Fibroblast of the aortic adventitia (primary cell): ENCODE measurements at places on chromosomes 2 and 18.
A peak's percentile ranks its signal among the peaks of the same experiment; 100 is the strongest.

GRCh38 chr2:241859436-241860183, 916 bp upstream of the PDCD1 start:
- peak; percentile 48 for DNase-seq

GRCh38 chr2:178865146-178865936, 58.1 kb upstream of the TTN start:
- DNase-seq = peak; percentile 49

DNA sequence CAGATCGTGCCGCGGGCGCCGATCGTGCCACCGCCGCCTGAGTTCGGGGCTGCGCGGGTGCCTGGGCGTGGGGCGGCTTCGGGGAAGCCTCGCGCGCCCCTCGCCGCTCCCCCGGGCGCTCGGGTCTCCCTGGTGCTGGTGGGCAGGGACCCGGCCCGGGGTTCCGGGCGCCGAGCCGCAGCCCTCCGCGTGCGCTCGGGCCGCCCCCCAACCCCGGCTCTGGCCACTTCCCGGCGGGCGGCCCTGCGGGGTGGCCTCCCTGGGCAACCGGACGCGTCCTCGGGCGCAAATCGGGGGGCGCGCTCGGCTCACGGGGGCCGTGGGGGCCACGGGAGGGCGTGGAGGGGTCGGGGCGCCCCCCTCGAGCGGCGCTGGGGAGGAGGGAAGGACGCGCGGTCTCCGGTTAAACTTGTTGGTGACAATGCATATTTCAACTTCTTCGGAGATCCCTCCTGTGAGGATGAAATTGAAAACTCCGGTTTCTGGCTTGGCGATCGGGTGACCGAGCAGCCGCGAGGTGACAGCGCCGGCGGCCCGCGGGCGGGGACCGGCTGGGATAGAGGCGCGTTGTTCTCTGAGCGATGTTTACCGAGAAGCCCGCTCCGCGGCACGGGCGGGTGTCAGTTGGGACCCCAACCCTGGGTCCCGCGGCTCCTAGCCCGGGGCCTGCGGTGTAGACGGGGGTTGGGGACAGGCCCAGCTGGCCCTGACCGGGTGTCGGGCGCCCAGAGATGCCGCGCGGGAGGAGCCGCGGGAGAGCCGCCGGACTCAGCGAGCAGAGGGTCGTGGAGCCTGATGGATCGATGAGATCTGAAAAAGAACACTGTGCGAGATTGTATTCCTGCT, 676 bp downstream of the SH3BP4 start:
- no peak for DNase-seq

DNA sequence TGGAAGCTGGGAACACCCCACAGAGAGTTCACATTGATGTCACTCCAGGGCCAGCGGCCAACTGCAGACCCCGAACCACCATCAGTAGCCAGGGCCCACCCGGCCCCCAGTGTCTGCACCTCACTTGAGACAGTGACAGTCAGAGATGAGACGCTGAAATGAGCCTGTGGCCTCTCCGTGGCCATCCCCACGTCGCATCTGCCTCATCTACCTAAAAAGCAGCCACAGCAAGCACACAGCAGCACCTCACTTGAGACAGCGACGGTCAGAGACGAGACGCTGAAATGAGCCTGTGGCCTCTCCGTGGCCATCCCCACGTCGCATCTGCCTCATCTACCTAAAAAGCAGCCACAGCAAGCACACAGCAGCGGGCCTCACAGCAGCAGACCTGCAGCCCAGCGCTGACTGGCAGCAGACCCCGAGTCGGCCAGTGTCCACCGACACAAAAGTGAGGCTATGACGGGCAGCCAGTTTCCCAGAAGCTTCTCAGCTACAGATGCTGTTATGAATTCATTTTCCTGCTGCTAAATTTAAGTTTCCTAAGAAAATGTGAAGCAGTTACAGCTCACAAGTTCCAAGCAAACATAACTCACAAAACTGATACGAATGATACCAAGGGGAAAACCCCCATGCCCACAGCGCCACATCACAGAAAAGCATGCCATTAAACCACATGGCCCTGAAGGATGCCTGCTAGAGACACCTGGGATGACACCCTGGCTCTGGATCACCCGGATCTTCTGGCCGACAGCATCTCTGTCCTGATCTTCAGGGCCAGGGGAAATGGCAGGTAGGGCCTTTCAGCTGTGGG, 27.7 kb downstream of the SNORC start:
- no peak for DNase-seq

GRCh38 chr2:73700661-73701447, 36.3 kb downstream of the TPRKB start:
- DNase-seq = no peak

DNA sequence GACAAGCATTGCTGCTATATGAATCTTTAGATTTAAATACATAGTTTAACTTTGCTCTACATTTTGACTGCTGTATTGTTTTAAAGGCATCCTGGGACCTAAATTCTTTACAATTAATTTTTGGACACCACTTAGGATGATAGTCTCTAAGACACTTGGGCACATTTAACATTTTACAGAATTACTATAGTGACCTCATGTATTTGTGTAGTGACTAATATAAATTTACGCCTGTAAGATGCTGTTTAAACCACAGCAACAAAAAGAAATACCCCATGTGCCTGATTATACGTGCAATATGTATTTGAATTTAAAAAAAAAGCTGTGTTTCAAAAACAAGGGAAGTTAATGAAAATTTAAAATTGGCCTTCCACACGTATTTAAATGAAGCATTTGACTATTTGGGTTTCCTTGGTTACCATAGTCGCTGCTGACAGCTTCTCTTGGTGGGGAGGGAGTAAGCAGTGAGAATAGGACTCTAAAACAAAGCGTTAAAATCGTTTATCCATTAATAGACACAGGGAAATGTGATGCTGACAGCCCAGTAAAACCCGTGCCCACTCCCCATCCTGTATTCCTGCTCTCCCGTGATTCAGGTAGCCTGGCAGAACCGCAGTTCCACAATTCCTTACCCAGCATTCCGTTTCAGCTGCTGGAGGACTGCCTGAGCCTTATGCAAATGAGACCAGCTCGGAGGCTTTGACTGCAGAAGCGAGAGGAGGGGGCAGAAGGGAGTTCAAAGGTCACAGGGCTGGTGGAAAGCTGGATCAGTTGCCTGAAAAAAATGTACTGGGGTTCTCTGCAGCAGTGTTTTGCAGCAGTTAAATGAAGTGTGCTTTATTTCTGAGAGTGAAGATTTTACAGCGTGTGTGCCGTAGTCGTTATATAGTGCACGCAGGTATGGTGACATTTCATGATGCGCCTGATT, 104.3 kb downstream of the CSRNP3 start:
- peak; percentile 5 for DNase-seq

GRCh38 chr2:208142925-208143799, 2.8 kb downstream of the CRYGB start:
- DNase-seq = no peak

GRCh38 chr2:237434866-237435311, 20.9 kb upstream of the COL6A3 start:
- DNase-seq = no peak

- DNase-seq = peak; percentile 32
Measured at GRCh38 chr2:119233326-119234020, 9.8 kb downstream of the STEAP3 start.

- DNase-seq = no peak
Measured at GRCh38 chr2:218470448-218470847, 51.5 kb downstream of the VIL1 start.

GRCh38 chr2:236209535-236209934, 41.3 kb upstream of the GBX2 start:
- DNase-seq = no peak

- DNase-seq = peak; percentile 48
Measured at GRCh38 chr18:29449424-29449823, 1272.5 kb upstream of the CDH2 start.

- no peak for DNase-seq
Measured at GRCh38 chr2:86566158-86566820, 3.0 kb upstream of the CHMP3 start.

DNA sequence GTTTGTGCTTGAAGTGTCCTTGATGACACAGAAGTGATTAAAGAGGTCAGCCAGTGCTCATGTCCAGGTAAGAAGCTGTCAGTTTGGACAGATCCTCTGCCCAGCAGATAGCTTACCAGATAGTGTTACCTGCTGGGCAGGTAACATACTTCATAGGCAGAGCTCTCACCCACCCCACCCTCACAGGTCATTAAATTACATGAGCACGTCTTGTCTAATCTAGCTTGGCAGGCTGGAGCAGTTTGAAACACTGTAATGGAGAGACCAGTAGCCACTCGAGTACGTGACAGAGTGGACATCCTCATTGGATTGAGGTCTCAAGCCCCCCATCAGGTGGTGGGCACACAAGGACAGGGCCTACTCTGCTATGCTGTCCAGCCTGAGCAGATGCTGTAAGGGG, 27.1 kb downstream of the TTC32 start:
- no peak for DNase-seq

DNA sequence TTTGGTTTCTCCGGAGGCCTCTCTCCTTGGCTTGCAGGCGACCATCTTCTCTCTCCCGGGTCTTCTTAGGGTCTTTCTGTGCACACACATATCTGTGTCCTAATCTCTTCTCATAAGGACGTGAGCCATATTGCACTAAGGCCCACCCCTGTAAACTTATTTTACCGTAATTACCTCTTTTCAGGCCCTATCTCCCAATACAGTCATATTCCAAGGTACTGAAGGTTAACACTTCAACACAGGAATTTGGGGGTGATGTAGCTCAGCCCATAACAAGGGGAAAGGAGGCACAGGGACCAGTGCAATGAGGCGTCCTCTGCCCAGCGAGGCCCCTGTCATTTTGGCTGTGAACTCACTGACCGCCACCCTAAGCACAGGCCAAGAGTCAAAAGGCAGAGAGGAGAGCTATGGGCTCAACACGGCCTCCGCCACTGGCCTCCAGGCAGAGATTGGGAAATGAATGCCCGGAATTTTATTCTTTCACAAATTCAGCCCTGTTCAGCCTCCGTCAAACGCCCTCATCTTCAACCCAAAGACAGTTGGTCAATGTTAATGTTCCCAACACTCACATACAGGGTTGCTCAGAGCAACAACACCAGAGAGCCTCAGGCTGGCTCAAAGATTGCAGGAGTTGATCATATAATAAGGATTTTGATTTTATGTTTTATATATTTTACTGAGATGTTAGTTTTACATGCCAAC, 15.9 kb upstream of the NMUR1 start:
- DNase-seq = no peak

GRCh38 chr2:190591437-190591836, 56.9 kb upstream of the NEMP2 start:
- no peak for DNase-seq

- DNase-seq = no peak
Measured at GRCh38 chr18:9240270-9240669, 94.3 kb upstream of the TWSG1 start.
